CD8-positive, alpha-beta T cell (primary cell): ENCODE measurements at places on chromosomes 7 and 10.

DNA sequence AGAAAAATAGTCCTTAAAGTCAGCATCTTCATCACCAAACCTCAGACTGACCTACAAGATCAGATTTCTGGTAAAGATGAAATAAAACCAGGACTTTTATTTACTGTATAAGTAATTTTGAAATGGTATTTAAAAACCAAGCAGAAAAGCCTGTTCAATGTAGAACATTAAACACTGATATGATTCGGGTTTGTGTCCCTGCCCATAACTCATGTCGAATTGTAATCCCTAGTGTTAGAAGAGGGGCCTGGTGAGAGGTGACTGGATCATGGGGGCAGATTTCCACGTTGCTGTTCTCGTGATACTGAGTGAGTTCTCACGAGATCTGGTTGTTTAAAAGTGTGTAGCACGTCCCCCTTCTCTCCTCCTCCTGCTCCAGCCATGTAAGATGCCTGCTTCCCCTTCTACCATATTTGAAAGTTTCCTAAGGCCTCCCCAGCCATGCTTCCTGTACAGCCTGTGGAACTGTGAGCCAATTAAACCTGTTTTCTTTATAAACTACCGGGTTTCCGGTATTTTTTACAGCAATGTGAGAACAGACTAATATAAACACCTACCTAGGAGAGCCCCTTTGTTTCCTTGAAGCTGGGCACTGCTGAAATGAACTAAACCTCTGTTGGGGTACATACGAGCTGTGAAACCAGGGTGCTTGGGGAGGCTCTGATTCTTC lies 120.1 kb downstream of the KMT2E start:
- no peak for DNase-seq

GRCh38 chr7:111735661-111736551 lies 173.6 kb upstream of the IMMP2L start:
- peak; percentile 44 for DNase-seq

- DNase-seq, result no peak
Observed at GRCh38 chr7:67518580-67518979, 521.9 kb downstream of the TYW1 start.

GRCh38 chr7:19752020-19752419 lies 21.4 kb downstream of the TMEM196 start:
- DNase-seq, result no peak

DNA sequence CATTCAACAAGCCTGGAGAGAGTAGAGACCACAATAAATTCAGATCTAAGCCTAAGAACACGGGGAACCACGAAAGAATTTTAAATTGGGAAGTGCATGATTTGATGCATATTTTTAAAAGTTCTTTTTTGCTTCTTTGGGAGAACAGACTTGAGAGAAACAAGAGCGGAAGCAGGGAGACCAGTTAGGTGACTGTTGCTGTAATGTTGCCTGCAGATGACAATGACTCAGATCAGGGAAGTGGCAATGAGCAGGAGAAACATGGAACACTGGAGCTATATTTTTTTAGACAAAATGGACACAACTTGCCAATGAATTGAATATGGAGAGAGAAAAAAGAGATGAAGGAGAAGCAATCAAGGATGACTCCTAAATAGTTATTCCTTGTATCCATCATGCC lies 125.1 kb downstream of the RAPGEF5 start:
- no peak for DNase-seq

- no peak for DNase-seq
Observed at GRCh38 chr7:92632791-92633190, 42.6 kb upstream of the FAM133B start.

GRCh38 chr10:118939211-118940007 lies 90.1 kb upstream of the NANOS1 start:
- no peak for DNase-seq

DNA sequence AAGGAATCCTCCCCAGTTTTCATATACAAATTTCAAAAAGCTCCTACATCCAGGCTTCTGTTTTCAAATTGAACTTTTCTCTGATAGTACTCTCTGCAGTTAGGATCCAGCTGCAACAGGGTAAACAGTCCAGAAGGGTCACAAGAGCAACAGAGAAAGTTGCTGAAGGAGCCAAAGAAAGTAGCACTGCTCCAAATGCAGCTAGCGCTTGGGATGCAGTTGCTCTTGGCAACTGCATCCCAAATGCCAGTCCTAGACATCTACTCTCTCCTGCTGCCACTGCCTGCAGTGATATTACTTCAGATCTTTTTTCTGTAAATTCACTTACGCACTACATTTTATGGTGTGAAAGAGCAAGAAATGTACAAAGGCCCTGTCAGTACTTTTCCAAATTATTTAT lies 14.6 kb downstream of the GPR37 start:
- no peak for DNase-seq

DNA sequence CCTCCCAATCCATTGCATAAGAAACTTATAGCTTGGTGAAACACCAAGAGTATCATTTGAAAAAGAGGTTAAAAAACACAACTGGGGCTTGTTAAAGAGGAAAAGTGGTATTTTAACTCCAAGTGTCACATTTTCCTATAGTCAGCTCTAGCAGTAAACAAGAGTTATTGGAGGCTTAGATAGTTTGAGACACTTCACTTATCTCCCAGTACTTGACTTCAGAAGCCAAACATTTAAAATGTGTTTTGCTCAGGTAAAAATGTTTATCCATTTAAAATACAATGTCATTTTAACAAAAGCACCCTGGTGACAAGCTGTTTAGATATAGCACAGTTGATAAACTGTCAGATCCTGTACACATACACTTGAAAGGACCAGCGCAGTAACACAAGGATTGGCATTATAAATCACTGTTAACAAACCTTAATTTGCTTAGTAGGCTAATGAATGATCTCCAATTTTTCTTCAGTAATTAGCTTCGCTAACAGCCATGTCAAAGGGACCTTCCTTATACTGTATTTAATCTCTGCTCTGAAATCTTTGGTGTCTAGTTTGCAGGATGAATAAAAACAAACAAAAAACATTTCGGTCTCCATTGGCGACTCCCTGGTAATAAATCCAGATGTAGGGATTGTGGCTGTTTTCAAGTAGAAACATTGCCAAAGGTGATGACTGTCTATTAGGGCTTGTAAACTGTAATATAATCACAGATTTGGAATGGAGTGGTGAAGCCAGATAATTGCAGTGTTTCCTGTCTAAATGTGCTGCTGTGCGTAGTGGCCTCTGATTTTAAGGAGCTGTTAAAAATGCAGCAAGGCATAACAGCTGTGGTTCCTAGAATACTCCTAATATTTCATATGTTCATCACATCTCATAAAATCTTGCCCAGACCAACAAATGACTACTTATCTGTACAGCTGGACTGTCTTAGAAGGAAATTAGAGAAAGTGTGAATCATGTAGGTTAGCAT lies 545.1 kb downstream of the AUTS2 start:
- no peak for DNase-seq

- no peak for DNase-seq
Observed at GRCh38 chr7:84714765-84715164, 472.1 kb downstream of the SEMA3D start.

DNA sequence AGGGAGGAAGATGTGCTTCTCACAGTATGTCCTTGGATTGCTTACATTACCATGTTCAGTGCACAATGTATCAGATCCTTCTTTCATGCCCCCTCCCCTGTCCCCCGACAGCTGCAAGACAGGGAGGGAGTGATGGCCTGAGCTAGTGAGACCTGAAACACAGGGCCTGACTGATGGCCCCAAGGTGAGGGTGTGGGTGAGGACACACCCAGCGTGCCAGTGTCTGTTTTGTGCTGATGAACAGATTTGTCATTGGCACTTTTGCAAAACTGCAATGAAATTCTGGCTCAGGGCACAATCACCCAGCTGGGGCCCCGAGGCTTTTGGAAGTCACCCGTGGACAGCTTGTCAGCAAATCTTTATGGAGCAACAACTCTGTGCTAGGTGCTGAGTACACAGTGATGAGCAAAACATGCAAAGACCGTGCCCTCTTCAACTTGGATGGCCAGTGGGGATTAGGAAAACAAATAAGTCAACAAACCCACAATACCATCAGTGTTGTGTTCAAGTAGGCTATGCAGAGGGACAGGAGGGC lies 59.4 kb upstream of the EMX2 start:
- DNase-seq, result no peak

- no peak for DNase-seq
Observed at GRCh38 chr7:40306025-40306424, 171.2 kb downstream of the SUGCT start.

GRCh38 chr7:127768241-127768640 lies 116.2 kb downstream of the SND1 start:
- no peak for DNase-seq

- no peak for DNase-seq
Observed at GRCh38 chr10:49053053-49053997, 62.0 kb downstream of the VSTM4 start.

DNA sequence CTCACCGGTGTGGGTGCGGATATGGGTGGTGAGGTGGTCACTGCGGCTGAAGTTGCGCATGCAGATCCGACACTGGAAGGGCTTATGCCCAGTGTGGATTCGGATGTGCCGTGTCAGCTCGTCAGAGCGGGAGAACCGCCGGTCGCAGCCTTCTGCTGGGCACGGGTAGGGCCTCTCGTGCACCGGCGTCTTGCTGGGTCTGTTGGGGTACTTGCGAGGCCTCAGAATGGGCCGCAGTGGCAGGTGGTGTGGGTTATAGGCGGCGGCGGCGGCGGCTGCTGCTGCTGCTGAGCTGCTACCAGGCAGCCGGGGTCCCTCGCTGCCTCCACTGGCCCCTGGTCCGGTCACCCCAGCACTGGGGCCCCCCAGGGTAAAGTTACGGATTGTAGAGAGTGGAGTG lies 2.7 kb downstream of the EGR2 start:
- DNase-seq, result no peak

DNA sequence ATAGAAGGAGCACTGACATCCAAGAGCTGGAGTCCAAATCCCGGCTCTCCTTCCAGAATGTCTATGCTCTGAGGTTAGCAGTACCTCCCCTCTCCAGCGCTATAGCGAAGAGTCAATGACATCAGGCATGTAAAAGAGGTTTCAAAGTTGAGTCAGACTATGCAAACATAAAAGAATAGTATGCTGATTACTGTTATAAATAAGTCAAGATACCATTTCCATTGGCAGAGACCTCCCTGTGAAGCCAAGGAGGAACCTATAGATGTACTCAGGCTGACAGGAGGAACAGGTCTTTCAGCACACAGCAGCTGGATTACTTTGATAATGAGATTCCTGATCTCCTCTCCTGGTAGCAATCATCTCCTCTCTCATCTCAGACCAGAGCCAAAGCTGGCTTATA lies 103.9 kb upstream of the EFCAB10 start:
- DNase-seq, result no peak

- no peak for DNase-seq
Observed at GRCh38 chr10:79127151-79127961, 58.6 kb downstream of the ZMIZ1 start.

- no peak for DNase-seq
Observed at GRCh38 chr10:127283017-127283416, 86.6 kb upstream of the INSYN2A start.

DNA sequence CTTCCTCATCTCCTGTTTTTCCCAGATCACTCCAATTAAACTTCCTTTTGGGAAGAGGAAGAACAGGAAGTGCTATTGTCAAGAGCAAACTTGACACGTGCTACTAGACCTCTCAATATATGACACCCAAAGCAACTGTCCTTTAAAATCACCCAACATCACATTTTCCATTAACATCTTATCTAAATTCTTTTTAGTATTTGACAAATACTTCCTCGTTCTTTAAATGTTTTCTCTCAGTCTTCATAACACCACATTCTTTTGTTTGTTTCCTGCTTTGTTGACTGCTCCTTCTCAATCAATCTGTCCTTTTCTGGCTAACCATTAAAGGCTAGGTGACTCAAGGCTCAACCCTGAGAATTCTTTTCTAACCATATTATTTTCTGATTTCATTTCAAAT lies 7.1 kb upstream of the TFPI2 start:
- DNase-seq, result no peak

- DNase-seq, result no peak
Observed at GRCh38 chr10:117477961-117478670, 64.4 kb upstream of the EMX2 start.

DNA sequence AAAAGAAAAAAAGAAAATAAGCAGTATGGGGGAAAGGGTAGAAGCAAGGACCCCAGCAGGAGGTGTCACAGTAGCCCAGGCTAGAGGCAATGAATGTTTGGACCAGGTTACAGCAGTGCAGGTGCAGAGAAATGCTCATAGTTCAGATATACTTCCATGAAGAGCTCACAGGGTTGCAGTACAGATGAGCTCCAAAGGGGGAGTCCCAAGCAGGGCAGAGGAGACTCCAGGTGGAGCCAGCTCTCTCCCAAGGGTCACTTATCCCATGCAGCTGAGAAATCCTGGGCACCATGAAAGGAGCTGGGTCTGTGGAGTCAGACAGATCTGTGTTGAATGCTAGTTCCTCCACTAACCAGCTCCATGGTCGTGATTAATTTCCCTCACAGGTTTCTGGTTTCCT lies 174.9 kb downstream of the C7orf25 start:
- DNase-seq, result no peak

- no peak for DNase-seq
Observed at GRCh38 chr7:74612015-74612829, 45.3 kb upstream of the GTF2I start.

DNA sequence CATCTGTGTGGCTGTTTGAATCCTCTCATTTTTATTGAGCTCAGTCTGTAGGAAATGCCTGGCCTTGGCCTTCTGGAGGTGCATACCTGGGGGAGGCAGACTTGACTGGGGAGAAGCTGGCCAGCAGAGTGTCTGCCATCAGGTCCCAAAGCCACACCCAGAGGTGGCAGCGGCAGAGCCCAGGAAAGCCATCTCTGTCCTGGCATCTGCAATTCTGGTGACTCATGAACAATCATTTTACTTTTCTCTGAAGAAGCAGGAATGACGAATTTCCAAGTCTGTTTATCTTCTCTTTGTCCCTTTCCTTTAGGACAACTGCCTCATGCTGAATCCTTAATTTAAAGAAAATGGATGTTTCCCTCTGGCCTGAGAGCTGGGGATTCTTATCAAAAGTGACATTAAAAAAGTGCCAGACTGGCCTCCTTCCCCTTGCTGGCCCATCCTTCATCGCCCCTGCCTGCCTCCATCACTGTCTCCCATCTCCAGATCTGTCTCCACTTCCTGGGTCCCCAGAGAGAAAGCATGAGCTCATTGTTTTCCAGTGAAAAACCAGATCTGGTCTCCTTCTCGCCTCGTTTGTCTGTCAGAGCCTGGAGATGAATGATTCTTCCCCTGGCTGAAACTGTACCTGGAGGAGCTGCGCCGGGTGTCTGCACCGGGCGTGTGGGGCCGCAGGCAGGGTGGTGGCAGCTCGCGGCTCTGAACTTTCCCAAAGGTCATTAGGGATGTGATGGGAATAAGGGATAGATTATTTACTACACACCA lies 124.5 kb downstream of the TMEM178B start:
- DNase-seq, result no peak

- no peak for DNase-seq
Observed at GRCh38 chr7:33511778-33512177, 382.4 kb downstream of the BBS9 start.

- DNase-seq, result no peak
Observed at GRCh38 chr7:128747327-128748079, 8.3 kb downstream of the CALU start.

- no peak for DNase-seq
Observed at GRCh38 chr10:96650958-96651357, 64.1 kb upstream of the TM9SF3 start.
